ENCODE measurements at places on chromosomes 7 and 10.

GRCh38 chr10:24771943-24772694, 48.4 kb upstream of the ARHGAP21 start:
- no peak for DNase-seq

DNA sequence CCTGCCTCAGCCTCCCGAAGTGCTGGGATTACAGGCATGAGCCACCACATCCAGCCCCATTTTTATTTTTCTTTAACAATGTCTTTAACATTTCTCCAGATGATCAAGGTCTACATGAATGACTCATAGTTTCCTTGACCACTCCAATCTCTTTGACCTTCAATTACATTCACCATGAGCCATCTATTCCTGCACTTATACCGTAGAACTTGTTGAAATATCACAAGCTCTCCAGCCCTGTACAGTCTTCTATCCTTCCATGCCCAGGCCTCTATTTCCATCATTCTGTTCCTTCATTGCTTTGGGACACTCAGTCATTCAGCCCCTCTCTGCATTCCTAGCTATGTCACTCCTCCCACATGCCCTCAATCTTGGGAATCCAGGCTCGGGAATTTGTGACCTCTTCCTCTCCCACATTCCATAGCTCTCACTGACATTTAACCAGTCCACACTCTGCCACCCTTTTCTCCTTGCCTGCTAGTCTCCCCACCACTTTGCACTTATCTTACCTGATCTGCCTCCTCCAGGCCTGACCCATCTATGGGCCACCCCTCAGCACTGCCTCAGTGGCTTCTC, 151.8 kb upstream of the STK17A start:
- no peak for DNase-seq

DNA sequence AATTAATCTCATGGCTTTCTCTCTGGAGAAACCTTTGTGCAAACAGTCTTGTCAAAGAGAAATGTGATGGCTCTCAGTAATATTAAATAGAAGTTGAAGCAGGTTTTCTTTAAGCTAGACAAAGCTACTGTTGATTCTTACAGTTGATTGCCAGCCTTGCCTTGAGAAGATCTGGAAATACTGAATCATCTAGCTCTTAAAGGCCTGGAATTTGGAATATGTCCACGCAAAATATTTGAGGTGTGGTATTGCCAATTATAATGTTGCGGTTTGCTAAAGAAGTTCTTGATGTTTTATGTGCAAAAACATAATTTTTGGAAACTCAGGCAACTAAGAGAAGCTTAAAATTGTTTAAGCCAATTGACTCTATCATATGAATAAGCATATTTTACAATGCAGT, 371.9 kb downstream of the PHF14 start:
- DNase-seq = no peak

DNA sequence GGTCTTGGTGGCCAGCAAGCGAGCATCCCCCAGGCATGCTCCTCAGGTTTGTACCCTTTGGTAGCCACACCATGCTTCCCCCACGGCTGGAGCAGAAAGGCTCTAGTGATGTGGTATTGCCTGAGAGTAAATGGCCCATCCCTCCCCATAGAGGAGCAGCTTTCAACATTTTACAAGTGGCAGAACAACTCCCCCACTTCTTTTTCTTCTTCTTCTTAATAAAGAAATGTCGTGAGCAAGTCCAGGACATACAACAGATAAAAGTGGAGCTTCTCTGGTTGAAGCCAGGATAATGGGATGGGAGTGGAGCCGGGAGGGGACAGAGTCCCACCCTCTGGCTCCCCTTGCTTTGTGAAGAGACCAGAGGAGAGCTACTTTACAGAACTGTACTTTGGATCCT, 131.5 kb downstream of the ANLN start:
- DNase-seq = no peak

GRCh38 chr7:929311-929711, 25.2 kb downstream of the ADAP1 start:
- DNase-seq = no peak

GRCh38 chr7:95527776-95528250, 42.1 kb downstream of the ASB4 start:
- no peak for DNase-seq

- DNase-seq = no peak
Measured at GRCh38 chr7:665736-666453, 60.6 kb upstream of the DNAAF5 start.

- no peak for DNase-seq
Measured at GRCh38 chr10:121133901-121134300, 282.7 kb downstream of the WDR11 start.

DNA sequence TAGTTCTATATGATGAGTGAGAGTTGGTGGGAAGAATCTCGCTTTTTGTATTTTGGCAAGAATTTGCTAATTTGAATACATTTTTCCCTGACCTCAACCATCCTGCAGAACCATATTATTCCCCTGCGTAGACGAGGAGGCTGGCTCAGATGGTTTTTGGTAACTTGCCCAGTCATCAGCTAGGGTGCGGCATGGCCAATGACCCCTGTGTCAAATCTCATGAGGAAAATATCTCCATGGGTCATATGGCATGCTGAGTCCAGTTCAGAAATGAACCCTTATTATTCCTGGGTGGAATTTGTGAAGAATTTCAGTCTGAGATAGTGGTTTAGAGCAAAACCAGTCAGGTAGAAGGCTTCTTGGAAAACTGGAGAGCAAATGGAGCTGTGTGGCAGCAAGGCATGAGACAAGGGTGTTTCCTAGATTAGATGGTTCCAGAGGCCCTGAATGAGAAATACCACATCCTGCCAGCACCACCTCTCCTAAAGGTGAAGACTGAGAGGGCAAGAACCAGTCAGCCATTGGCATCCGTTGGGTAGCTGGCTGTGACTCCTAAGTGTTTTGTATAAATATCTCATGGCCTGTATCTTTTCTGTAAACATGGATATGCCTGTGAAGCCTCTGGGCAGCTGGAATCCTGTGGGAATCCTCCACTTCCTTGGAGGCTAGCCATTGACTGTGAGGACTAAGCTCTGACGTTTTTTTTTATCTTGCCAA, 5.8 kb upstream of the UPP1 start:
- DNase-seq = no peak

DNA sequence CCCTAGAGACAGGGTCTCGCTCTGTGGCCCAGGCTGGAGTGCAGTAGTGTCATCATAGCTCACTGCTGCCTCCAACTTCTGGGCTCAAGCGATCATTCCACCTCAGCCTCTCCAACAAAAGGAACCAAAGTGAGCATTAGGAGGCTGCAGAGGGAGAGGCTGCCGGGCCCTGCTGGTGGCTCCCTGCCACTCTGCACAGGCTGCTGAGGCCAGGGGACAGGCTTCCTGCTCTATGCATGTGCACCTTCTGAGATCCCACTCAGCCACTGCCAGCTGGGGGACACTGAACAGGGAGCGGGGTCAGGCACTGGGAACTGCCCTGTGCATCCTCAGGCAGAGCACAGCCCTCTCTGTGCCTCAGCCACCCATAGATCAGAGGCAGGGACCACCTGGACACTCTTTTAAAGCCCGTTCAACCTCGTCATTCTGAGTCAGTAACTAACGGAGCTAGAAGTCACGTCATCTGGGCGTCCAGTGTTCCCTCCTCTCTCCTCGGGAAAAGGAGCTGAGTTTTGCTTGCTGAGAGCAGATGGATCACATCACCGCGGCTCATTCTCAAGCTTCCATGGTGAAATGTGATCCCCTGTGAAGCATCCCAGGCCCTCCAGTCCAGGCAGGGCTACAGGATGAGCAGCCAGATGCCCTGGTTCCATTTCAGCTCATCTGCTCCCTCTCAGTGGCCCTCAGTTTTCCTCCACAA, 109.6 kb downstream of the MYL10 start:
- DNase-seq = no peak

GRCh38 chr7:66682350-66683093, 53.8 kb downstream of the KCTD7 start:
- no peak for DNase-seq

DNA sequence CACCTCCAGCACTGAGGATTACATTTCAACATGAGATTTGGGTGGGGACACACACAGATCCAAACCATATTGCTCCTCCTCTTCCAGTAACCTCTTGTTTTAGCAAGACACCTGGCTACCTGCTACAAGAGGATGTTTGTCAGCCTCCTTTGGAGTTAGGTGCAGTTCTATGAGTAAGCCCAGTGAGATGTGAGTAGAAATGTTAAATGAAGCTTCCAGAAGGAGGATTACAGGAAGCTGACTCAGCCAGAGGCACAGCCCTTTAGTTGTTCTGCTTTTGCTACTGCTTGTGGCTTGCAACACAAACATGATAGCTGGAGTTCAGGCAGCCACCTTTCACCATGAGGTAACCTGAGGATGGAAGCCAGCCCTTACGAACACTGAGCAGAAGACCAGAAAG, 382.7 kb upstream of the RNF32 start:
- no peak for DNase-seq

GRCh38 chr7:31263338-31263737, 77.2 kb downstream of the NEUROD6 start:
- DNase-seq = no peak

- DNase-seq = no peak
Measured at GRCh38 chr7:92025260-92025659, 84.6 kb downstream of the AKAP9 start.

GRCh38 chr7:107828540-107828939, 25.5 kb upstream of the SLC26A3 start:
- no peak for DNase-seq
